Cardiac fibroblast (primary cell): ENCODE measurements at places on chromosomes 7 and 10.

GRCh38 chr10:75506930-75507329, 75.5 kb downstream of the LRMDA start:
- DNase-seq, result no peak

DNA sequence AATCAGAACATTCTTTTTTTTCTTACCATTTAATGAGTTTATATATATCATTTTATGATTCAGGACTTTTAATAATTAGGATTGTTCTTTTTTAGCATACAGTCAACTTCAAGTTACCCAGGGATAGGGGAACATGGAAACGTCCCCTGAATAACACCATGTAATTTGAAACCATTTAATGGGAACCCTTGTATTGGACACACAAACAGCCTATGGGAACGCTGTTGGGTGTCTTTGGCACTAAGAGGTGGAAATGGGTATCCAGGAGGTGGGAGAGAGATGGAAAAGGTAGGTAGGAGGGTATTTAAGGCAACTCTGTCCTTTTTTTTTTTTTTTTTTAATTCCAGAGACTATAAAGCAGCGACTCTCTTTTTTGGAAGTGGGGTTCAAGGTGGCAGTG, 2.6 kb downstream of the LUC7L2 start:
- no peak for DNase-seq

DNA sequence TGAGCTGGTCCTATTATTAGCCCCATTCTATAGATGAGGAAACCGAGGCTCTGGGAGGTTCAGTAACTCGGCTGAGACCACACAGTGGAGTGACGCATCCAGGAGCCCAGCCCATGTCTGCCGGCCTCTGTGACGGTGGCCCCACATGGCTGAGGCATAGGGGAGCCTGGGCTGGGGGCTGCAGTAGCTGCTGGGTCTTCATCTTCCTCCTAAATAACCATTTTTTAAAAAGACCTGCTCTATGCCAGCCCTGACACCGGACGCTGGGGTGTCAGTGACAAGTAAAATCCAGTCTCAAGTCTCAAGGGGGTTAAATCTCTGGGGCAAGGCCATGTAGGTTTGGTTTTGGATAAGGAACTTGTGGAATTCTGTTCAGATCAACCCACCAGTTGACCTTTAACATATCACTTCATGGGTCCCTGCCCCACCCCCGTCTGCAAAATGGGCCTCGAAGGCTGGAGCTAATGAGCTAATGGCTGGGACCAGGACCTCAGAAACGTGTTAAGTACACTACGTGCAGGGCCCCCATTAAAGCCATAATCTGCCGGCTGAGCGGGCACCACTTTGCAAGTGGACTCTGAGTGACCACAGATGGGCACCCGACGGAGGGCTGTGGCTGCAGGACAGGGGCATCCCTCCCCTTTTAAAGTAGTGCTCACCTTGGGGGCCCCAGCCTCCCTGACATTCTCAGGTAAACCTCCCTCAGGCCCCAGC, 136.5 kb upstream of the UNC5B start:
- DNase-seq, result no peak

- no peak for DNase-seq
Observed at GRCh38 chr10:109741712-109742111, 181.6 kb downstream of the XPNPEP1 start.

GRCh38 chr10:68342909-68343516, 10.3 kb upstream of the PBLD start:
- DNase-seq, result no peak

- no peak for DNase-seq
Observed at GRCh38 chr7:37216923-37217322, 231.7 kb downstream of the ELMO1 start.

DNA sequence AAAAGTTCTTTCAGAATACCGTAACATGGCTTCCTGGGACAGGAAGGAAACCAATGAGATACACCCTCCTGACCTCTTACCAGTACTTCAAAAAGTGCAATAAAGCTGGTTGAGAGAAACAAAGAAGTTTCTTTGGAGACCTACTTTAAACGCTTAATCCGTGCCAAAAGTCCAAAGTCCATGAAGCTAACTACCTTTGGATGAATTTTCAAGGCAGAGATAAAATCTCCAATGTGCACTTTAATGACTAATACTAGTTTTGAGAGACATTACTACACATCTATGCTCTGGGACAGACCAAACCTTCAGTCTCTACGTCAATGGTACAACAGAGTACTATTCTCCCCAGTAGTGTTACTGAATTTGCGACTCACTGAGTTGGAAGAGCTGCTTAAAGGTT, 46.1 kb downstream of the UBE2H start:
- peak; percentile 50 for DNase-seq

GRCh38 chr10:77905086-77905748, 21.3 kb downstream of the DLG5 start:
- no peak for DNase-seq
